ENCODE measurements at places on chromosomes 1 and 21.

DNA sequence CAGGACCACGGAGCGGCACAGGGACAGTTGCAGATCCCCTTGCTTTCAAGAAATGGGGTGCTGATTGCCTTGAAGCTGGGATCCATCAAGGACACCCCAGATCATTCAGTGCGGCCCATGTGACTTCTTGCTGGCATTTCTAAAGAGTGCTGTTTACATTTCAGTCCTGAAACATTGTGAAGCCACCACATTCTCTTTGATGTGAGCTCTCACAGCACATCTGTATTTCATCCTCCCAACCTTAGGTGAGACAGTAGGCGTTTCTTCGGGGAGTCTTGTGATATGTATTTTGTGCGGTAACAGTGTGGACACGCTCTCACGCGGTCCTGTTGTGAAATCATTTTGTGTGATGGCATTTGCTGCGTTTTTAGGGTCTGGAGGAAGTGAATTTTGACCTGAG lies 57.2 kb downstream of the CACHD1 start:
- DNase-seq: no peak

GRCh38 chr1:153598309-153599172 lies 14.4 kb downstream of the S100A16 start:
- DNase-seq: peak; percentile 59

GRCh38 chr21:35780983-35781382 lies 279.3 kb downstream of the SETD4 start:
- DNase-seq: no peak

DNA sequence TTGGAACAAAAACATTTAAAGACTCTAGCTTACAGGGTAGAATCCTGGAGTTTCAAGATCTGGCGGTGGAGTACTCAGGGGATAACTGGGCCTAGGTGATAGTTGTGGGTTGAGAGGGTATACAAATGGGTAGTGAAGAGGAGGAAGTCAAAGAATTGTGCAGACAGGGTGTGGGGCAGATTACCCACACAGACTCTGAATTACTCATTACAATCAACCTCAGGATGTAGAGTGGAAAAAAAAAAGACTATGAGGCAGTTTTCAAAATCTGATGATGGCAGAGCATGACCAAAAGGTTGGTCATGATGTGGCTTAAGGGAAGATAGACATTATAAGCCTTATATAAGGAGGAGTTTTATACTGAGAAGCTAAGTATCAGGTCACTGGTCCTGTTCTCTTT lies 44.1 kb upstream of the GLIS1 start:
- DNase-seq: no peak

GRCh38 chr1:168092566-168093355 lies 44.0 kb downstream of the GPR161 start:
- no peak for DNase-seq
